ENCODE measurements at places on chromosomes 4 and X.

GRCh38 chrX:109384699-109385098 lies 97.2 kb downstream of the GUCY2F start:
- H3K27me3 ChIP-seq: no peaks in the 10 kb centered on the region
- no peak for DNase-seq
- H3K36me3 ChIP-seq: no peaks in the 10 kb centered on the region
- no peaks in the 10 kb centered on the region for H3K4me1 ChIP-seq

DNA sequence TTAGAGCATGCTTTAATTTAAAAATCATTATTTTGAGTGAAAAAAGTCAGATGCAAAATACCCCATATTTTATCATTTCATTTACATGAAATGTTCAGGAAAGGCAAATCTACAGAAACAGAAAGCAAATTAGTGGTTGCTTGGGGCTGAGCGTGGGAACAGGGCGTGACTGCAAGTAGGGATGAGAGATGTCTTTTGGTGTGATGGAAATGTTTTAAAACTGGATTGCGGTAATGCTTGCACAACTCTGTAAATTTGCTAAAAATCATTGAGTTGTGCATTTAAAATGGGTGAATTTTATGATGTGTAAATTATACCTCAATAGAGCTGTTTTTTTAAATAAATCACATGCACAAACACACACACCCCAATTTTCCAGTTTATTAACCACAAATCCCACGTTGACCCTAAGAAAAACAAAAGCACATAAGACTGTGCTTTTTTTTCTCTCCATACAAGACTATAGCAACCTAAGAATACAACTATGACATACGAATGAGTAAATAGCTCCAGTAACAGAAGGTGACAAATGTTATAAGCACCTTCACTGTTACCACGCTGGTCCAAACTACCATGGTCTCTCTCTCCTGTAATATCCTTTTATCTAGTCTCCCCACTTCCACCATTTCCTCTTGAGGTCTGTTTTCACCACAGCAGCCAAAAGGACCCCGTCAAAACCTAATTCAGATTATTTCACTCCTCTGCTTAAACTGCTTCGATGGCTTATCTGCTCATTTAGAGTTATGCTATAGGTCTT lies 37.2 kb downstream of the FRMD7 start:
- no peak overlapping the region for H3K4me3 ChIP-seq

- DNase-seq: no peak
- H3K36me3 ChIP-seq: peaks cover 2% of the 10 kb centered on the region
Observed at GRCh38 chrX:7921750-7922149, 5.5 kb downstream of the PNPLA4 start.

DNA sequence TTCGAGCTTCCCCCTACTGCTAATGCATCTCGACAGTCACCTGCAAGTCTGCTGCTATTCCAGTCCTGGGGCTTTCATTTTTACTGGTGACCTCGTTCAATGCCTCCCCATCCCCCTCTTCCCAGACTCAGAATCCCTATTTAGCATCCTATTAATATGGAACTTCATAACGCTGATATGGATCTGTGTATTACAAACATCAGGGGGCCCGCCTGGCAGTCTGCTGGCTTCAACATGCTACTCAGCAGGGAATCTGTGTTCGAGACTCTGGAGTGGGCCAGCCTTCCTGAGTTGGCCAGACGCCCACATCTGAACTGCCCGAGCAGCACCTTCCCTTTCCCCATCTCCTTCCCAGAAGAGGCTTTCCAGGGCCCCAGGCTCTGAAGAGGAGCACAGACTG lies 173.9 kb upstream of the PPARGC1A start:
- no peaks in the 10 kb centered on the region for H3K4me1 ChIP-seq
- no peaks in the 10 kb centered on the region for H3K27me3 ChIP-seq
- no peak overlapping the region for H3K27ac ChIP-seq

DNA sequence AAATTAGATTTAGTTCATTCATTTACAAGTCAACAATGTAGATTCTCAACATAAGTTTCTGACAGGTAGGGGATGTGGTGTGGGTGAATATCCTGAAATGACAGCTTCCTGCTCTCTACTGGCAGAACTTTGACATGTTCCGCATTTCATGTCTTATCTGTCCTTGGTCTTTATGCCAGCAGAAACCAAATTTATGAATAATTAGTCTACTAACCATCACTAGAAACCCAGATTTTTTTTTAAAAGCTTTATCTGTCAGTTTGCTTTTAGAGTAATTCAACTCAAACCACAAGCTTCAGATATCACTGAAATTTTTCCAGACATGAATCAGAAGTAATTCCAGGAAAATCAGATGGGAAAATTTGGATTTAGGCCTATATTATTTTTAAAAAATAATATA lies 17.9 kb downstream of the COQ2 start:
- H3K4me1 ChIP-seq: peaks cover 11% of the 10 kb centered on the region
- peaks cover 8% of the 10 kb centered on the region for H3K36me3 ChIP-seq
- H3K27me3 ChIP-seq: no peaks in the 10 kb centered on the region

GRCh38 chr4:108888769-108889168 lies 125.9 kb upstream of the ETNPPL start:
- H3K4me1 ChIP-seq: no peaks in the 10 kb centered on the region
- no peak for DNase-seq
- no peaks in the 10 kb centered on the region for H3K36me3 ChIP-seq
- H3K4me3 ChIP-seq: no peak overlapping the region

DNA sequence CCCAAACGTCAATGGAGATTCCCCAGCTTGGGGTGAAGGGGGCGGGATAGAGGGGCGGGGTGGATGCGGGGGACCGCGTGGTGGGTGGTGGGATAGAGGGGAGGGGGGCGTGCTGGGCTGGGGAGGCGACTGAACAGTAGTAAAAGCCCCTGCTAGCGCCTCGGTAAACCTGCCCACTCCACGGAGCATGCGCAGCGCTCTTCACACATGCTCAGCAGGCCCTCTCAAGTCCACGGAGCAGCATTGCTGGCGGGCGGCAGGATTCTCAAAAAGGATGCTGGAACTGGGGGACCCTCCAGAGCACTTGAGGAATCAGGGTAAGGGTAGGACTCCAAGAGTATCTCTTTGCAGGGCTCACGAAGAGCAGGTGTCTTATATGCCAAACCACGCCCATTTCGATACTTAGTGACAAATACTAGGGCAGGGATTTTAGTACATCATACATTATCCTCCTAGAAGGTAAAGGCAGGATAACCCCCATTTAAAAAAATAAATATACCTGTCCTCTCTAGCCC lies 378 bp upstream of the RPS6KA6 start:
- no peak overlapping the region for H3K27ac ChIP-seq
- no peak for DNase-seq
- peaks cover 4% of the 10 kb centered on the region for H3K27me3 ChIP-seq
- H3K4me1 ChIP-seq: no peaks in the 10 kb centered on the region

- peak overlapping the region; percentile 43 for H3K27ac ChIP-seq
- H3K36me3 ChIP-seq: peaks cover 15% of the 10 kb centered on the region
- H3K4me3 ChIP-seq: no peak overlapping the region
- peaks cover 12% of the 10 kb centered on the region for H3K4me1 ChIP-seq
- H3K27me3 ChIP-seq: no peaks in the 10 kb centered on the region
Observed at GRCh38 chr4:185309770-185310169, 86.0 kb downstream of the LRP2BP start.

Data from T-helper 17 cell (primary cell).